ENCODE measurements at places on chromosomes 5 and 9. TPM values are rescaled to one million over a fixed set of nuclear protein-coding genes. Genes with fewer than 3 reads are reported as not detected.
A peak's percentile ranks its signal among the peaks of the same experiment; 100 is the strongest.

- H3K36me3 ChIP-seq, result peaks cover 5% of the 10 kb centered on the region
- peak; percentile 46 for DNase-seq
- peak overlapping the region; percentile 77 for H3K4me3 ChIP-seq
- H3K27ac ChIP-seq, result peak overlapping the region; percentile 94
- H3K4me1 ChIP-seq, result peaks cover 12% of the 10 kb centered on the region
- no peaks in the 10 kb centered on the region for H3K27me3 ChIP-seq
Measured at GRCh38 chr9:36092509-36093215, 43.9 kb upstream of the GLIPR2 start.

GRCh38 chr5:2459251-2459650 lies 292.2 kb downstream of the IRX2 start:
- no peak for DNase-seq
- H3K4me1 ChIP-seq, result no peaks in the 10 kb centered on the region
- H3K4me3 ChIP-seq, result no peak overlapping the region
- no peak overlapping the region for H3K27ac ChIP-seq

DNA sequence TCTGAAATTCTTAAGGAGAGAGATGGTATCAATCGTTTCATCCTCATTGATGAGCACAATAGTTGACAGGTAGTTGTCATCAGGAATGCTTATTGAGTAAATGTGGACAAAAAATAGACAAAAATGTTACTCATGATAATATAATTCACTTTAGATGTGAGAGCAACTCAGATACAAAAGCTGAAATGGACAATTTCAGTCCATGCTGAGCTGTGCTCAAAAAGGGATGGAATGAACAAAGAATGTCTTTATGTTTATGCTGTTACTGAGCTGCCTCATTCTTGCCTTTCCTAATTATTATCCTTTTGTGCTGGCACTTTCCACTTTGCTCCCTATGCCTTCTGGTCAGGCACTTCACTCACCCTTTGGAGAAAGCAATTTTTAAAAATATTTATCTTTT lies 49.5 kb downstream of the JAKMIP2 start:
- no peak overlapping the region for H3K27ac ChIP-seq
- H3K4me1 ChIP-seq, result no peaks in the 10 kb centered on the region
- no peak overlapping the region for H3K4me3 ChIP-seq
- H3K36me3 ChIP-seq, result no peaks in the 10 kb centered on the region
- H3K27me3 ChIP-seq, result no peaks in the 10 kb centered on the region

- no peak overlapping the region for H3K27ac ChIP-seq
- no peak for DNase-seq
- no peak overlapping the region for H3K4me3 ChIP-seq
- H3K36me3 ChIP-seq, result no peaks in the 10 kb centered on the region
Measured at GRCh38 chr5:132365213-132365612, 4.3 kb upstream of the SLC22A5 start.

GRCh38 chr5:65556181-65556580 lies 6.8 kb downstream of the CENPK start:
- no peaks in the 10 kb centered on the region for H3K36me3 ChIP-seq
- no peaks in the 10 kb centered on the region for H3K4me1 ChIP-seq
- H3K27ac ChIP-seq, result no peak overlapping the region
- no peaks in the 10 kb centered on the region for H3K27me3 ChIP-seq
- DNase-seq, result no peak

- no peak overlapping the region for H3K27ac ChIP-seq
- DNase-seq, result no peak
- no peak overlapping the region for H3K4me3 ChIP-seq
- no peaks in the 10 kb centered on the region for H3K27me3 ChIP-seq
- H3K36me3 ChIP-seq, result no peaks in the 10 kb centered on the region
Measured at GRCh38 chr5:103207011-103207410, 51.6 kb upstream of the MACIR start.

DNA sequence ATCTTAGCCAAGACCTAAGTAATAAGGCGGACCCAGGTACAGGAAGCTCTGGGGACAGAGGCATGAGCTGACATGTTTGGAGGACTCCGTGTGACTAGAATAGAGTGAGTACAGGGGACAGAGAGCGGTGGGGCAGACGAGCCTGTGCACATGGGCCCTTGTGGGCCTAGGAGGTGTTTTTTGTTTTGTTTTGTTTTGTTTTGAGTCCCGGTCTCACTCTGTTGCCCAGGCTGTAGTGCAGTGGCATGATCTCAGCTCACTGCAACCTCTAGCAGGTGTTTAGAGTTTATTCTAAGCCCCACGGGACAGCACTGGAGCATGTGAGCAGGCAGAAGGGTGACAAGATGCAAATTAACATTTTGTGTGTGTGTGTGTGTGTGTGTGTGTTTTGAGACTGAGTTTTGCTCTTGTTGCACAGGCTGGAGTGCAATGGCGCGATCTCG lies 3.1 kb upstream of the EEIG1 start:
- peak overlapping the region; percentile 75 for H3K4me3 ChIP-seq
- peaks cover 44% of the 10 kb centered on the region for H3K4me1 ChIP-seq
- H3K36me3 ChIP-seq, result no peaks in the 10 kb centered on the region
- peak; percentile 89 for DNase-seq
- peak overlapping the region; percentile 99 for H3K27ac ChIP-seq
- no peaks in the 10 kb centered on the region for H3K27me3 ChIP-seq

DNA sequence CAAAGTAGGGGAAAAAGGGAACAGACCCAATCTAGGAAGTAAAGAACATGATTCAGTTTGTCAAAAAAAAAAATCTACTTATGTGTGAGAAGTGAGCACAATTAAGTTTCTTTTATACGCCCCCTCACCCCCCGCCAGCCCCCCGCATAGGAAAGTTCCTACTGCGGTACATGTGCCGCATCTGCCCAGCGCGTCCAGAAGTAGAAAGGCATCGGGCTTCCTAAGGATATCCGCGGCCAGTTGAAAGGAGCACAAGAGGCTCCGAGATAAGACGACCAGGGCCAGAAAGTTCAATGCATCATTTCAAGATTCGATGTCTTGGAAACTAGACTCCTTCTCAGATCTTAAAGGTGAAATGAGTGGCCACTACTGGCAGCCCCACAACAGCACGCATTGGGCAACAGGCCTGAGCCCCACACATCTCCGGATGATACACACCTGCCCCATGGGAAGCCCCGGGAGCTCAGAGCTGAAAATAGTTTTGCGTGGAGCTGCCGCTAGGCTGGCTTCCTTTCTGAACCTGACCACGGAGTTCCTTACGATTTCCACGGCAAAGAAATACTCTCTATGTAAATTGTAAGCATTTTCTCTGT lies 203.9 kb downstream of the RAB3C start:
- H3K27me3 ChIP-seq, result peaks cover 6% of the 10 kb centered on the region
- DNase-seq, result no peak
- H3K4me3 ChIP-seq, result peak overlapping the region; percentile 75
- no peak overlapping the region for H3K27ac ChIP-seq

GRCh38 chr5:60293518-60293917 lies 400.0 kb upstream of the PDE4D start:
- H3K4me1 ChIP-seq, result no peaks in the 10 kb centered on the region
- no peak for DNase-seq
- H3K4me3 ChIP-seq, result no peak overlapping the region
- H3K36me3 ChIP-seq, result no peaks in the 10 kb centered on the region

DNA sequence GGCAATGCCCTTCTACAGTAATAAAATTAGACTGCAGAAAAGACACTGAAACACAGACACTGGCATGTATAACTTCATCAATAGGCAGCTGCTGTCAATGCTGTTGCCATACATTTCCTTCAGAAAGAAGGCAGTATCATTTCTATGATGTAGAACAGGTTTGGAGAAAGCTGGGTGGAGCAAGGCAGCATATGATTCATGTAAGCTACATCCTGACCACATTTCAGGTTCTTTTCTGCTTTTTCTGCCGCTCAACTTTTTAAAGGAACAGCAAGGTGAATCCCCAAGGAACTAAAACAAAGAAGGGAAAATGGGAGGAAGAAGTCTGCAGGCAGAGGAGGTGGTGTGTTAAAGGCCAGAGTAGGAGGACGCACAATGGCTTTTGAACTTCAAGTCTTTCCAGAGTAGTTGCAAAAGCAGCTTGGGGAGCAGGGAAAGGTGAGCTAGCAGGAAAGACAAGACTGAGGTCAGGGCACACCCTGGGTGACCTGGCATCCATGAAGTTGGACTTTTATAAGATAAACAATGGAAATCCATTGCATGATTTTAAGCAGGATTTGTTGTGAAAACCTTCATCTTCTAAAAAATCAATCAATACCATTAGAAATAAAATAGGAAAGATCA lies 142.1 kb downstream of the MED10 start:
- no peak overlapping the region for H3K27ac ChIP-seq
- peaks cover 16% of the 10 kb centered on the region for H3K27me3 ChIP-seq
- DNase-seq, result no peak
- no peaks in the 10 kb centered on the region for H3K4me1 ChIP-seq
- H3K36me3 ChIP-seq, result no peaks in the 10 kb centered on the region

DNA sequence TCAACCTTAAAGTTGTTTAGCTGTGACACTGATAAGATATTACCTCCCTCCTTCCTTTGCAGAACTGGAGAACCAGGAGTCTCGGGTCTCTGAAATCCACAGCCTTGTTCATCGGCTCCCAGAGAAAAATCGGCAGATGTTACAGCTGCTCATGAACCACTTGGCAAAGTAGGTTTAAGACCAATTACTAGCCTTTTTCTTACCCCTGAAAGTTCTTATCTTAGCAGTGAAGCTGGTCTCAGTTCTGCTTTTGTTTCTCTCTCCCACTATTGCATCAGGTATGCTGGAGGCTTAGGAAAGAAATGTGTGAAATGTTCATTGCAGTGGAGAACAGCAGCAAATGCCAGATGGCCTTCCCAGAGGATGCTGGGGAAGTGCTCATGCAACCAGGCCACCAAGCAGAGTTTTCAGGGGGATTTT lies 287.4 kb downstream of the ARHGAP26 start:
- no peak for DNase-seq
- H3K27ac ChIP-seq, result no peak overlapping the region
- H3K4me1 ChIP-seq, result peaks cover 22% of the 10 kb centered on the region
- H3K4me3 ChIP-seq, result no peak overlapping the region

- H3K36me3 ChIP-seq, result no peaks in the 10 kb centered on the region
- H3K27me3 ChIP-seq, result peaks cover 11% of the 10 kb centered on the region
- no peak for DNase-seq
- H3K4me1 ChIP-seq, result no peaks in the 10 kb centered on the region
- H3K27ac ChIP-seq, result no peak overlapping the region
Measured at GRCh38 chr5:90274216-90274615, 135.3 kb downstream of the CETN3 start.

GRCh38 chr5:76930083-76930482 lies 22.8 kb upstream of the CRHBP start:
- DNase-seq, result no peak
- H3K27ac ChIP-seq, result no peak overlapping the region
- H3K36me3 ChIP-seq, result no peaks in the 10 kb centered on the region
- no peak overlapping the region for H3K4me3 ChIP-seq
- H3K27me3 ChIP-seq, result peaks cover 8% of the 10 kb centered on the region
- H3K4me1 ChIP-seq, result no peaks in the 10 kb centered on the region

DNA sequence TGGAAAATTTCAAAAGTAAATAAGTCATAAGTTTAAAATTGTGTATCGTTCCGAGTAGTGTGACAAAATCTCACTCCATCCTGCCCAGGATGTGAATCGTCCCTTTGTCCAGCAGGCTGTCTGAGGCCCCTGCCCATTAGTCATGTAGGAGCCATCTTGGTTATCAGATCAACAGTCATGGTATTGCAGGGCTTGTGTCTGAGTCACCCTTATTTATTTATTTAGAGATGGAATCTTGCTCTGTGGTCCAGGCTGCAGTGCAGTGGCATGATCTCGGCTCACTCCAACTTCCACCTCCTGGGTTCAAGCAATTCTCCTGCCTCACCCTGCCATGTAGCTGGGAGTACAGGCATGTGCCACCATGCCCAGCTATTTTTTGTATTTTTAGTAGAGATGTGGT lies 30.2 kb downstream of the ITGA2 start:
- H3K27me3 ChIP-seq, result peaks cover 4% of the 10 kb centered on the region
- no peak overlapping the region for H3K27ac ChIP-seq
- no peaks in the 10 kb centered on the region for H3K4me1 ChIP-seq
- no peak overlapping the region for H3K4me3 ChIP-seq
- no peak for DNase-seq

DNA sequence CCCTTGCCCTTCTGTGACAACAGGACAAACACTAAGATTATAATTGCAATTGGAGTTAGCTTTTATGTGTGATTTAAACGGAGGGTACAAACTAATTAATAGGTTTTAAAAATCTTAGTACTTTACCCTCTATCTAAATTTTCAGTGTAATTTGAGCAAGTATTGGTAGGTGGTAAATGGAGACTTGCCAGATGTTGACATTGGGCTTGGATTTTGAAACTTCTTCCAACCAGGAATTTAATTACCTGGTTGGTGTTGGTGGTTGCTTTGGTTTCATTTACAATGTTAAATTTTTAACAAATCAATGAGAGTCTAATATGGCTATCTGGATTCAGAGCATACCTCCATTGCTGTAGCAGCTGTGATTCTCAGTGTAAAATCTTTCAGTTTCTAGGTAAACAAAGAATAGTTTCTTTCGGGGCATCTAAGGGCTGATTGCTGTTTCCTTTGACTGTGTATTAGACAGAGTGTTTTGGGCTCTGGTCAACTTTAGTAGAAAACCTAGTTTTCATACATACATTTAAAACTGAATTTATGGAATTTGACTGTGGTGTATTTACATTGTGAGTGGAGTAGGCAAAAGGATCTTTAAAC lies 1.9 kb downstream of the DAPK1 start:
- no peaks in the 10 kb centered on the region for H3K36me3 ChIP-seq
- H3K27ac ChIP-seq, result no peak overlapping the region

DNA sequence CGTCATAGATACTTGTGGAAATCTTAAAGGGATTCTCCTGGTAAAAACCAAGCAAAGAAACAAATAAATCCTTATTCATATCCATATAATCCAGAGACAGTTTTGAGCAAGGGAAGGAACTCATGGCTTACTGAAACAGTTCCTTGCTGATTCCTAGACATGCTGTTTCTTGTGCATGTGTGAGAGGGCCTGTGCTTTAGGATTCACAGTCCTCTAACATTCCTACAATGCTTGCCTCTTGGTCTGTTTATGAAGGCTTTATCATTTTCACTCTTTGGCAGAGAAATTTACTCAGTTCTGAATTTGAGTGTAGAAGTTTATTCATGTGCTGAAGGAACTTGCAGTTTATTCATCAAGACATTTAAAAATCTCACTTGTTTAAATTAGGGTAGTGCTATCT lies 123.4 kb downstream of the RPS23 start:
- no peaks in the 10 kb centered on the region for H3K4me1 ChIP-seq
- no peaks in the 10 kb centered on the region for H3K27me3 ChIP-seq
- no peak overlapping the region for H3K27ac ChIP-seq
- no peaks in the 10 kb centered on the region for H3K36me3 ChIP-seq

Gene NR5A1
- polyA plus RNA-seq, result not detected

Gene MAT2B
- polyA plus RNA-seq, result 282 TPM

Gene N4BP3
- polyA plus RNA-seq, result 0.63 TPM

Gene TRIM14
- polyA plus RNA-seq, result 16.3 TPM

Gene SH2D3C
- 32.4 TPM for polyA plus RNA-seq

Gene TTC23L
- not detected for polyA plus RNA-seq

Gene SLC34A1
- polyA plus RNA-seq, result not detected

All from naive B cell (primary cell).